A549 treated with Hydrocortisone at 1 μM for 4 hours (cell line): ENCODE measurements at places on chromosomes 12 and 14. TPM values are rescaled to one million over a fixed set of nuclear protein-coding genes. Genes with fewer than 3 reads are reported as not detected.

Gene ANHX
- total RNA-seq: not detected in 5 replicates

Gene MYRFL
- 0.02 to 0.06 TPM in 2 of 5 replicates, not detected in the others for total RNA-seq

Gene POTEM
- total RNA-seq: not detected in 5 replicates

Gene VRTN
- total RNA-seq: 0.03 TPM in 1 of 5 replicates, not detected in the others

Gene MCRS1
- 61.5 to 65.6 TPM (median 63.8 TPM) in 5 replicates for total RNA-seq

Gene CISTR
- not detected in 5 replicates for total RNA-seq

Gene HOXC6
- total RNA-seq: 3.8 to 4.8 TPM (median 4.7 TPM) in 5 replicates

Gene SMOC1
- total RNA-seq: 15.9 to 22.4 TPM (median 17.8 TPM) in 5 replicates

Gene DBX2
- total RNA-seq: not detected in 5 replicates
